Activated naive CD4-positive, alpha-beta T cell (primary cell): ENCODE measurements at places on chromosomes 6 and 20.

- peak; percentile 14 for DNase-seq
Observed at GRCh38 chr20:32252189-32252588, 25.3 kb upstream of the KIF3B start.

- no peak for DNase-seq
Observed at GRCh38 chr20:51488331-51488730, 54.2 kb downstream of the NFATC2 start.

DNA sequence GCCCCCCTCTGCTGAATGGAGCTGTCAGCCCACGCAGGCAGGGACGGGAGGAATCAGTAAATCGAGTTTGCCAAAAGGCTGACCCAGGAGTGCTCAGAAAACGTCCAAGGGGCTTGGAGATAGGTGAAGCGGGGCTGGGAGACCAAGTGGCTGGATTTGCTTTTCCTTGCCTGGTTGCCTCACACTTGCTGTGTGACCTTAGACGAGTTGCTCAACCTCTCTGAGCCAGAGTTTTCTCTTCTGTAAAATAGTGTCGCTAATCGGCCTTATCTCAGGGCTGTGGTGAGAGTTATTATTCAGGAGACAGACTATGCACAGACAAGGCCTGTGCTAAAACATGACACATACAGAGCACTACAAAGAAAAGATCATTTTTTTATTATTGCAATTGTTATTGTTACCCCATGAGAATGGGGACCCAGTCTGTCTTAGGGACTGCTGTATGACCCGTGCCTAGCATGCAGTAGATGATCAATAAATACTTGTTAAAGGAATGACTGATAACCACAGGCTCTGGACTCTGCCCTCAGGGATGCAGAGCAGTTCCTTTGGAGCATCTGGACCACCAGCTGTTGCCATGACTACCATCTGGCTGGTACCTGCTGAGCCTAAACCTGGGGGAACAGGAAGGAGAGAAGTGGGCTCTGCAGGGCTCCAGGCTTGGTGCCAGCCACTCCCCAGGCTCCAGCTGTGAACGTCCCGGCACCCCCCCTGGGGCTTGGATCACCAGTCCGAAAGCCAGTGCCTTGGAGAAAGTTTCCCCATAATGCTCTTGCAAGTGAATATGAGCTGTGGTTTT is 901 bp downstream of the KCNK15 start:
- DNase-seq, result no peak

GRCh38 chr6:12189150-12189549 is 101.0 kb upstream of the EDN1 start:
- no peak for DNase-seq

DNA sequence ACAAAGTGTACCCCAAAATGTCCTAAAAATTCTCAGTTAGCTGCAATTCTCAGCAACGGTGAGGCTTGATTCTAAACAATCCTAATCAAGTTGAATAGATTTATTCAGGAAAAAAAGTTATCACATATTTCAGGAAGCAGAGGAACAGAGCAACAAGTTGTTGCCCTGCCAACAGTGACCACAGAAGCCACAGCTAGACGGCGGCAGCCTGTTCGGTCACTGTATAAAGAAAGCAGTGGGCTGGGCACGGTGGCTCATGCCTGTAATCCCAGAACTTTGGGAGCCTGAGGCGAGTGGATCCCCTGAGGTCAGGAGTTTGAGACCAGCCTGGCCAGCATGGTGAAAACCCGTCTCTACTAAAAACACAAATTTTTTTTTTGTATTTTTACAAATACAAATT is 171.2 kb upstream of the BMP5 start:
- no peak for DNase-seq

DNA sequence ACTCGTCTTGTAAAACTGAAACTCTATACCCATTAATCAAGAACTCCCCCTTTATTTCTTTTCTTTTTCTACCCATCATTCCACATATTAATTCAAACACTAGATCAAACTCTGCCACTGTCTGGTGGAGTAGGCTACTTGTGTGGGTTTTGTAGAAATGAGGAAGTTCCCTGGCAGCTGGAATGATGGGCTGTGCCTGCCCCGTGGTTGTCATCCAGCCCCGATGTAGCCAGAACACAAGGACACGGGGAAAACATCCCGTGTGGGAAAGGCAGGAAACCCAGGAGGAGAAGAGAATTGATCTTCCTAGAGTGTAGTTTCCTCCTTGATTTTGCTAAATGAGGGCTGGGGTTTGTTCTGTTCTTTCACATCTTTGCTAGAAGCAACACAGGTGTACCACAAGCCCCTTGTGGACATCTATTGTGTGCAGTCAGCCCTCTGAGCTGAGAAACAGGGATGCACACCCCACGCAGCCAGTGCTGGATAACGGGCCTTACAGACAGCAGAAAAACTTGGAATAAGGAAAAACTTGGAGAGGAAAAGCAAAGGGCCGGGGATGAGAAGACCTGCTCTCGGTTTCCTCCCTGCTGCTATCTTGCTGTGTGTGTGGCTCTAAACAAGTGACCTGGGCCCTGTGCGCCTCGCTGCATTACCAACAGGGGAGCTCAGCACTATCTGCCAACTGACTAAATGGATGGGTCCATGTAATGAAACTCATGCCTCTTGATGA is 88.0 kb downstream of the SCML4 start:
- no peak for DNase-seq

DNA sequence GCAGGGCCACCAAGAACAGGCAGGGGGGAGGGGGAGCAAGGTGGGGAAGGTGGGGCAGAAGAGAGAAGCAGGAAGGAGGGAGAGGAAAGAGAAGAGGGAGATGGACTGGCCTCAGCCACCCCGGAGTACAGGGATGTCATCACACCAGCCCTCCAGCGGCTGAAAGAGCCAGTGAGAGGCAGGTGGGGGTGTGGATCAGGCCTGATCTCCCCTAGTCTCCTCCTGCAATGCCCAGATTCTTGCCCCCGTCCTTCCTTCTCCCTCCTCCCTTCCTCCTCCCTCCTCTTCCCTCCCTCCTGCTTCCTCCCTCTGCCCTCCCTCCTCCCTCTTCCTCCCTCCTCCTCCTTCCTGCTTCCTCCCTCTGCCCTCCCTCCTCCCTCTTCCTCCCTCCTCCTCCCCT is 61.5 kb downstream of the YTHDF1 start:
- DNase-seq, result no peak

- DNase-seq, result no peak
Observed at GRCh38 chr6:143098054-143098671, 37.5 kb downstream of the AIG1 start.

DNA sequence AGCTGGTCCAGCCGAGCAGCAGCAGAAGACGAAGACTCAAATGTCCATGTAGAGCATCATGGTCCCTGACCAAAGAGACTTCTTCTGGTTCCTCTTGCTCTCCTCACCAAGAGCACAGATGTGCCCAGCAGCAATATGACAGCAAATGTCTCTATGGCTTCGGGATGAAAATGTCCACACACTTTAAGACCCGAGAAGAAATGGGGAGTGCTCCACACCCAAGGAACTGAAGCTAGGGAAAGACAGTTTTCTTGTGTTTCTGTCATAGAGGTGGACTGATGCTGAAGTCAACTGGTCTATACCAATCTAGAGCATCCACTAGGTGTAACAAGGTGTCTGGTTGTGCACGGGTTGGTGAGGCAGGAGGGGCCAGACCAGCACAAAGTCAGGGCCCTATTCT is 4.5 kb upstream of the CPNE1 start:
- DNase-seq, result no peak

- no peak for DNase-seq
Observed at GRCh38 chr20:3403741-3404140, 3.7 kb downstream of the DNAAF9 start.

DNA sequence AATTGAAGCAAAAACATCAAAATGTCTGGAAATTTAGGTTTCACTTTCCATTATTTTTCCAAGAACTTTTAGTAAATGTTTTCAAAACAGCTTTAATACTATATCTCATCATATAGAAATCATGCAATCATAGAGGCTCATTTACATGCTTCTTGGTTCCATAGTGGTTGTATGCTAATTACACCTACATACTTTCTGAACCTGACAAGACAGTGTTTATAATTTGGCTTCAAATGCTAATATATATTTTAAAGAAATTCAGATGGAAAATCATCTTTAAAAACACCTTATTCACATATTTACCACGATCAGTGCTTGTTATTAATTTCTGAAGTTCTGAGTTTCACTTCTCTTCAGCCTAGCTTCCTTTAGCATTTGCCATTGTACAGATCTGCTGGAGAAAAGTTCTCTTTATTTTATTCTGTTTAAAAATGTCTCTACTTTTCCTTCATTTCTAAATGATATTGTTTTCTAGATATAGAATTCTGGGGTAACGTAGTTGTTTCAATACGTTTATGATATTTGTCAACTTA is 89.9 kb downstream of the PLCB1 start:
- DNase-seq, result no peak

DNA sequence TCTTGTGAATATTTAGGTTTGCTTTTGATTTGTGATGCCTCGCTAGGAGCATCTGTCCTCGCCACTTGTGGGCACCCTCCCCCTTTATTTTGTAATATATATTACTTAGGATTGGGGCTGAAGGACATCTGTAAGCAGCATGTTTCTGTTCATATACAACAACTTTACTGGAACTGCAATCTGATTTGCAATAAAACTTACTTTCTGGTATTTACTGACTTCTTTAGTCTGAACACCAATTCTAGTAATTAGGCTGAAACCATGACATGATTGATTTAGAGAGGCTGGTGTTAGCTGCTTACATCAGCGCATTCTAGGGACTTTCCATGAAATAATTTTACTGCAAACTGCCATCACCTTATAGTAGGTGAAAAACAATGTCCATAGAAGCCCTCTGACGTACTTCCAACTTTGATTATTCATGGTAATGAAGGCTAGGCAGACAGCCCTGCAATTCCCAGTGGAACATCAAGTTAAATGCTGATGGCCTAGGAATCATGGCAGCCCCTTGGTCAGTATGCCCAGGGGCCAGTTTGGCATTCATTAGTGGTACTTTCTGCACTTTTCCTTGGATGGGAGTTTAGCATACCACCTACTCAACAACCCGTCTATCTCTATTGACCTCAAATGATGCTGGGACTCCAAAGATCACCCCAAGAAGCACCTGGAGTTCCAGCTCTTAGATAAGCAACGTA is 132.9 kb upstream of the MCHR2 start:
- DNase-seq, result no peak

- no peak for DNase-seq
Observed at GRCh38 chr6:166078294-166078693, 89.4 kb downstream of the TBXT start.

GRCh38 chr6:26473429-26473757 is 15.6 kb downstream of the BTN2A1 start:
- no peak for DNase-seq

DNA sequence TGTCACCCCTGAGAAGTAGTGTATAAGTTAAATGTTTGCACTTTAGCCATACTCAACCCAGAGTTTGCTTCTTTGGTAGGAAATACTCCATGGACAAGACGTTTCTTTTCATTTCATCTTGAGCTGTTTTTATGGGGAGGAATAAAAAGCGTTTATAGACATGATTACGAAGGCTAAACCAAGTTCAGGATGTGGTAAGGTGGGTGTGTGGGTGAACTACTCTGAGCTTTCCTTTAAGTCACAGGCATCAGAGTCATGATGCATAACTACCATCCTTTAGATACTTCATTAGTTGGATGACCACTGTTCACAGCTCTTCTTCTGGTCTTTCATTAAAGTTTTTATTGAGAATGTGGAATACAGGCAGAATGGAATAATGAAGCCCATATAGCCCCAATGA is 48.9 kb downstream of the EBF4 start:
- no peak for DNase-seq

GRCh38 chr6:36368921-36369865 is 18.3 kb downstream of the ETV7 start:
- no peak for DNase-seq
